Heart left ventricle (tissue), 16 donors: ENCODE measurements at places on chromosomes 16 and 17.

GRCh38 chr16:30947859-30948666, 805 bp upstream of the ORAI3 start:
- peak; percentile 79 for DNase-seq

DNA sequence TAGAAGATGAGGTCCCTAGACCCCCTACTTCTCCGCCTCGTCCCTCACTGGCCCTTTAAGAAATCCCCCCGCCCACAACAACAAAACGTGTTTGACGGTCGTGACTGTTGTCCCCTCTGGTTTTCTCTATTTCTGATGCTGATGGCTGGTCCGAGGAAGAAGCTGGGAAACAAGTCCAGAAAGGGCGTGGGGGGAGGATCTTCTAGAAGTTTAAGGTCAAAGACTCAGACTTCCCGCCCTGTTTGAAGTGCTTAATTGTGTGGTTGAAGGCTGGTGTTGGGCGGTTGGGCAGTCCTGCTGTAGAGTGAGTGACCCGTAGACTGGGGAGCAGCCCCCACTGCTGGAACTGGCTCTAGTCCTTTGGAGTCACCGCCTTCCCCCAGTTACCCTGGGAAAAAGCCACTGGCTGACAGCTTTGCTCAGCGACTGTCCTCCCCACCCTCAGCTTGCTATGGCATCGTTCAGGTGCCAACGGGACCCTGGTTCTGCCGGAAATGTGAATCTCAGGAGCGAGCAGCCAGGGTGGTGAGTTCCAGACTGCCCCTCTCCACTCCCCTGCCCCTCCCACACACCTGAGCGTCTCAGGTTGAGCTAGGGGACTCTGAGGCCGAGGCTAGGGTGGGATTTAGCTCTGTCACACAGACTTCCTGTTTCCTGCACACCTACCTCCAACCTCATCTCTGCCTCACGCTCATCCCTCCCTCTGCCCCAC, 1.6 kb downstream of the MLLT6 start:
- peaks cover 48% of the 10 kb centered on the region for H3K4me1 ChIP-seq
- H3K27ac ChIP-seq, result peak overlapping the region; percentile 89
- peak; percentile 31 for DNase-seq

GRCh38 chr17:72749119-72749572, 343.3 kb downstream of the SLC39A11 start:
- no peak overlapping the region for H3K27ac ChIP-seq
- no peak for DNase-seq
- no peaks in the 10 kb centered on the region for H3K4me1 ChIP-seq
- H3K36me3 ChIP-seq, result no peaks in the 10 kb centered on the region

GRCh38 chr17:3796822-3797170, 4.2 kb downstream of the ITGAE start:
- H3K4me1 ChIP-seq, result no peaks in the 10 kb centered on the region
- no peak overlapping the region for H3K4me3 ChIP-seq
- no peaks in the 10 kb centered on the region for H3K36me3 ChIP-seq

- H3K4me1 ChIP-seq, result no peaks in the 10 kb centered on the region
- no peaks in the 10 kb centered on the region for H3K27me3 ChIP-seq
- DNase-seq, result no peak
Measured at GRCh38 chr16:66342294-66342900, 24.1 kb upstream of the CDH5 start.

GRCh38 chr16:50185005-50185505, 31.9 kb downstream of the TENT4B start:
- H3K27me3 ChIP-seq, result no peaks in the 10 kb centered on the region
- H3K36me3 ChIP-seq, result no peaks in the 10 kb centered on the region
- no peak overlapping the region for H3K27ac ChIP-seq
- DNase-seq, result no peak

DNA sequence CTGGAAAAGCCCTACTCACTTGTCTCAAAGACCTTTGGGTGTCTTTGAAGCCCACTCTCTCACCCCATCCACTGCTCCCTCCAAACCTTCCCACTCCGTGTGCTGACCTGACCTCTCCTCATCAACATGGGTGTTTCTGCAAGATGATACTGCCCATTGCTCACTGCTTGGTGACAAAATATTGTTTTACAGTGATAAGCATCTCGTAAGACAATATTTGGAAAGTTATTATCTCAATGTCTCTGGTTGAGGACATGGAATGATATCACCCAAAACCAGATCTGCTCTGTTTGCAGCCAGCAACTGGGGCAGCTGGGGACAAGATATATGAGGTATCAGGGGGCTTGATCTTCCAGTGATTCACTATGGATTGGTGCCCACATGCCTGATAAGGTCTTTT, 195.8 kb downstream of the SALL1 start:
- no peaks in the 10 kb centered on the region for H3K4me1 ChIP-seq
- DNase-seq, result no peak

DNA sequence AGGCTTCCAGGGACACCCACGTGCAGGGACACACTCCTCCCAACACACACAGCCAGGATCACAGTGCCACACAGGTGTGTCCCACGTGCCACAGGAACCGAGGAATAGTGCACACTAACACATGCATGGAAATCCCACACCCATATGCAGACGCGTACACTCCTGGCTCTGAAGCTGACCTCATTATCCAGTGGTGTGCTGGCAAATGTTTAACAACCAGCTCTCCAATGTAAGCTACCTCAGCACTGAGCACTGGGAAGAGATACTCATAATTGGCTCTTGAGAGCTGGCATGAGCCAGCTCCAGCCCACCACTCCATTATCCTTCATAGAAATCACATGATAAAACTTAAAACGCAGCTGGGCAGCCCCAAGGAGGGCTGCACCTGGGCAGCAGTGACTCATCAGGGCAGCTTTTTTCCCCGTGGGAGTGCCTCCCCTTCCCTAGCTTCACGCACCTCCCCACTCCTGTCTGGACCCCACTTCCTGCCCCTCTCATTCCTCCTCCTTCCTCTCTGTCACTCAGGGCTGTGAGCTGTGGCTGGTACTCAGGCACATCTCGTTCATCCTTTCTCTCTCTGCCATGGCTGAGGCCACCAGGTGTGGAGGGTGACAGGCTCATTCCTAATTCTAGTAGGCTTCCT, 14.9 kb upstream of the TBX21 start:
- H3K27ac ChIP-seq, result no peak overlapping the region
- DNase-seq, result no peak
- peaks cover 39% of the 10 kb centered on the region for H3K4me1 ChIP-seq
- peaks cover 39% of the 10 kb centered on the region for H3K27me3 ChIP-seq

DNA sequence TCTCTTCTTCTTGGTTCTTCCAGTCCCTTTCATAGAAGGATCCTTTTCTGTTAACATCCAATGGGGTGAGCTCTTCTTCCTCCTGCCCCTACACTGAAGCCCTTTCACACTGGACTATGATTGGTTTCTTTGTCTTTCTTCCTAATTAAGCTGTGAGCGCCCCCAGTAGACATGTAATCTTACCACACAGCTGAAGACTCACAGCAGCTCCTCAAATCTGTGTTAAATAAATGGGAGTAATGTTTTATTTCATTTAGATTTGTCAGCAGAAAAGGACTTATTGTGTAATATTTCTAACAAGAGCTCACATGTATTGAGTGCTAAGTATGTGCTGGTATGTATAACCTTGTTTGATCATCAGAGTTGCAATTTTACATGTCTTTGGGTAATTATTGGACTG, 55.7 kb downstream of the TOX3 start:
- no peaks in the 10 kb centered on the region for H3K36me3 ChIP-seq
- no peak overlapping the region for H3K27ac ChIP-seq
- no peaks in the 10 kb centered on the region for H3K27me3 ChIP-seq
- H3K4me3 ChIP-seq, result no peak overlapping the region
- no peak for DNase-seq

- H3K36me3 ChIP-seq, result no peaks in the 10 kb centered on the region
- H3K4me3 ChIP-seq, result no peak overlapping the region
- DNase-seq, result no peak
Measured at GRCh38 chr16:88839026-88839529, 17.7 kb downstream of the GALNS start.

DNA sequence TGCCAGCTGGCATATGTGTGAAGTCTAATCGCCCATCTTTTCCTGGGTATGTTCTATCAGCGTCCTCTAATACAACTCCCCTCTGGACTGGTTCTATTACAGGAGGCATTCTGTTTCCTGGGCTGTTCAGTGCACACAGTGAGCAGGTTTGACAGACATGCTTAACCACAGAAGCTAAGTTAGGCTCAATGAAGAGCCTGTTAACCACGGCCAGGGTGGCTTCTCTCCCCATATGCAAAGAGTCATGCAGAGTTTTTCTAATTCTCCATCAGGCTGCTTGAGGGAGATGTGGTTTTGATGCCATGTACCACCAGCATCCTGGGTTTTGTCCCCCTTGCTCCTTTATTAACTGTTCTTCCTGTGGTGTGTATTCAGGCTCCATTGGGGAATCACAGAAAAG, 57.2 kb upstream of the ALOX12 start:
- H3K27me3 ChIP-seq, result no peaks in the 10 kb centered on the region
- no peak overlapping the region for H3K27ac ChIP-seq
- DNase-seq, result no peak
- no peak overlapping the region for H3K4me3 ChIP-seq
- H3K36me3 ChIP-seq, result no peaks in the 10 kb centered on the region

- H3K36me3 ChIP-seq, result no peaks in the 10 kb centered on the region
- peak; percentile 34 for DNase-seq
- no peak overlapping the region for H3K4me3 ChIP-seq
- peaks cover 3% of the 10 kb centered on the region for H3K4me1 ChIP-seq
Measured at GRCh38 chr16:79508294-79508693, 92.2 kb downstream of the MAF start.

- no peak for DNase-seq
- H3K27me3 ChIP-seq, result no peaks in the 10 kb centered on the region
- H3K4me3 ChIP-seq, result no peak overlapping the region
- H3K36me3 ChIP-seq, result peaks cover 2% of the 10 kb centered on the region
Measured at GRCh38 chr17:46720408-46720807, 98.1 kb downstream of the WNT3 start.

GRCh38 chr17:78655251-78655940, 78.2 kb upstream of the DNAH17 start:
- no peaks in the 10 kb centered on the region for H3K36me3 ChIP-seq
- H3K4me3 ChIP-seq, result no peak overlapping the region
- DNase-seq, result no peak
- H3K27ac ChIP-seq, result no peak overlapping the region
- no peaks in the 10 kb centered on the region for H3K4me1 ChIP-seq

DNA sequence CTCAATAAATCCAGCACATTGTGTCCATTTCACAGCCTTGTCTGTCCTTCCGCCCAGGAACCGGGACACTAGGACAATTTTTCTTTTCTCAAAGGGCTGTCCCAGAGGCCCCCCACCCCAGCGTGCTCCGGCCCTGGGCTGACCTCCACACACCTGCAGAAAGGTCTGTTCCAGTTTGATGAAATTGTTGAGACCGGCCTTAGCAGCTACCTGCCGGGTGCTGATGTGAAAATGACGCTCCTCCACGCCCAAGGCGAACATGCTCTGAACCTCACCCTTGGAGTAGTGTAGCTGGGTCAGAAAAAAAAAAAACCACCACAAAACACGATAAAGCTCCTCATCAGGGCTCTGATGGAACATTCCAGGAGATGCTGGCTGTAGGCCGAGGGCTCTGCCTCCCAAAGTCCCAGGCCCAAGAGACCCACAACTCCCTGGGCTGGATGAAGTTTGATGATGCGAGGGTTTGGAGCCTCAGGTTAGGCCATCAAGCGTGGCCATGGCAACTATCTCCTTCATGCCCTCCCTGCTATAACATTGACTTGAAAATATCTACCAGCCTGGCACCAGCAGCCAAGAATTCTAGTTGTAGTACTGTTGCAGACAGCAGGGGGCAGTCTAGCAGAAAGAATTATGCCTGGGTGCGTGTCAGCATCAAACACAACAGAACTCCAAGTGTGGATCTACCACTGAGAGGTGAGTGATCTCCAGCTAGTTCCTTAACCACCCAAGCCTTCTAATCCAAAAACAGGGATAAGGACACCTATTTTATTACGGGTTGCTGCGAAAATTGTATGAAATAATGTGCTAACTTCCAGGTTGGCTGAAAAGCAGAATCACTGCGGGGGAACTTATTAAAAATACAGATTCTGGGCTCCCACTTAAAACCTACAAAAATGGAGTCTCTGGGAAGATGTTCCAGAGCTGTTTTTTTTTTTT, 62.1 kb downstream of the RMI2 start:
- DNase-seq, result peak; percentile 71
- H3K4me3 ChIP-seq, result no peak overlapping the region
- H3K36me3 ChIP-seq, result no peaks in the 10 kb centered on the region
- no peak overlapping the region for H3K27ac ChIP-seq
- no peaks in the 10 kb centered on the region for H3K27me3 ChIP-seq

DNA sequence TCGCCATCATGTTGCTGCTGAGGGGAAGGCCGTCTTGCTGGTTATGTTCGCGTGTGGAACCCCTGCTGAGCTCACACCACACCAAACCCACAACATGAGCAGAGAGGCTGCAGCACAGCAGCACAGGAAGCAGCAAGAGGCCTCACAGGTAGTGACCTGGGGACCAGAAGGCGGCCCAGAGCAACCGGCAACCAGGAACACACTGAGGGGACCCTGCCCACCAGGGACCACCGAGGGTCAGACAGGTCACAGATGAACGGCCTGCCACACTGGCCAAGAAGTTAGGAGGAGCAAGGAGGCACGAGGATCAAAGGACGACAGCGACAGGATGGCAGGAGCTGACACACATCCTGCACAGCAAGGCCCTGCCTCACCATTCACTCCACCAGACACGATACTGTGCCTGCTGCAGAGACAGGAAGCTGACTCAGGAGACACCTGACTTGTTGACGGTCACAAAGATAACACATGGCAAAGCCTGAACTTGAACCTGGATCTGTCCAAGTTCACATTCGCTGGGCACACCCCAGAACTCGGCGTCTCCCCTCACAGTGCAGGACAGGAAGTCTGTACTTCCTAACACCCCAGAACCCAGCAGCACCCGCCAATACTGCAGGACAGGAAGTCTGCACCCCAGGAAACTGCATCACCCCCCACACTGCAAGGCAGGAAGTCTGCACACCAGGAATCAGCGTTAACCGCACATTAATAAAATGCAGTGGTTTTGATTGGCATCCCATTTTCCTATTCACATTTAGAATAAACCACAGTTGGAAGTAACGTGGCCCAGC, 98.5 kb downstream of the ZNF778 start:
- peak overlapping the region; percentile 63 for H3K27ac ChIP-seq
- peak; percentile 61 for DNase-seq
- H3K36me3 ChIP-seq, result peaks cover 23% of the 10 kb centered on the region
- peaks cover 47% of the 10 kb centered on the region for H3K4me1 ChIP-seq
- no peaks in the 10 kb centered on the region for H3K27me3 ChIP-seq

DNA sequence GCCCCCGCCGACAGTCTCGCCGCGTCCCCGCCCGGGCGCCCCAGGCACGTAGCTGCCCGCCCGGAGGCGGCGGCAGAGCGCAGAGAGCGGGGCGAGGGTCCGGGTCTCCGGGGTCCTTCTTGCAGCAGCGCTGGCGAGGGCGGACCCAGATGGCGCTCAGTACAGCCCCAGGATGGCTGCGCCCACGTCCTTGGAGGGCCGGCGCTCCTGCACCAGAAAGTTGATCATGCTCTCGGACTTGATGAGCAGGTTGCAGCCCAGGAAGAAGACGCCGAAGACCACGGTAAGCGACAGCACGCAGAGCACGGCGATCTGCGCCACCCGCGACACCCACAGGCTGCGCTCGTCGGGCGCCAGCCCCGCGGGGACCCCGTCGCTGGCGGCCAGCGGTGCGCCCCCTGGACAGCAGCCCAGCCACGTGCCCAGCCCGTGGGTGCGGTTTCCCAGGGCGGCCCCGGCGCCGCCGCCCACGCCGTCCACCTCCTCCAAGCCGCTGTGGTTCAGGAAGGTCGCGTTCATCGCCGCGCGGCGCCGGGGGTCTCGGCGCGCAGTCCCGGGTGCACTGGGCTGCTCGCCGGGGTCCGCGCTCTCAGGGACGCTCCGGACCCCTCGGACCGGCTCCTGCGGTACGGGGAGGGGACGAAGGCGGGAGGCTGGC, 435 bp downstream of the RPRML start:
- H3K27me3 ChIP-seq, result peaks cover 32% of the 10 kb centered on the region
- no peaks in the 10 kb centered on the region for H3K36me3 ChIP-seq
- peak overlapping the region; percentile 50 for H3K4me3 ChIP-seq
- H3K27ac ChIP-seq, result no peak overlapping the region
- peaks cover 19% of the 10 kb centered on the region for H3K4me1 ChIP-seq
